Spleen (tissue), 13 donors: ENCODE measurements at places on chromosomes 13 and 19.

- no peak for DNase-seq
Observed at GRCh38 chr19:29499921-29500590, 25.7 kb upstream of the VSTM2B start.

- no peak for DNase-seq
Observed at GRCh38 chr13:72430923-72431322, 296.5 kb downstream of the MZT1 start.

DNA sequence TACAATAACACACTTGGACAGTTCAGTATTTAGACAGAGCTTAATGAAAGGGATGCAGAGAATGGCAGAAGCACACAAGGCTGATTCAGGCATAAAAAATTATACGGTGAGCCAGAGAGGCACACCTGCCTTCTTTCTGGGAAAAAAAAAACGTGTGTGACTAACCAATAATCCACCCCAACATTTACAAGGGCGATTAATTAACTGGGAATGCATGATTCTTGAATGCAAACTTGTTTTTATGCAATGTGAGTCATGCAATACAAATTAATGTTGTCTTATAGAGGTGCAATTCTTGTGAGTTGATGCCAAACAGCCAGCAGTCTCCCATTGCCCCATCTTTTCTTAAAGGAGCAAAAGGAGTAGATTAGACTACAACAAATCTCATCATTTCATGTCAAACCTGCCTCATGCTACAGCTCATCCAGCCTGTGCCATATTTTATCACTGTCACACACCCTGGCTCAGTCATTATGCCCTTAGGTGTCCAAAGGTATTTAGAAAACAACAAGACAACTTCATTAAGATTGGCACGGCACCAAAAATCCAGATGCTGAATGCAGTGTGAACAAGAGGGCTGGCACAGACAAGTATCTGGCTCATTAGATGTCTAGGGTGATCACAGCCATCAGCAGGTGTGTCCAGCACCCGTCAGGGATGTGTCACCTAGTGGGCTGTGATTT lies 721.1 kb downstream of the EFNB2 start:
- no peak for DNase-seq

DNA sequence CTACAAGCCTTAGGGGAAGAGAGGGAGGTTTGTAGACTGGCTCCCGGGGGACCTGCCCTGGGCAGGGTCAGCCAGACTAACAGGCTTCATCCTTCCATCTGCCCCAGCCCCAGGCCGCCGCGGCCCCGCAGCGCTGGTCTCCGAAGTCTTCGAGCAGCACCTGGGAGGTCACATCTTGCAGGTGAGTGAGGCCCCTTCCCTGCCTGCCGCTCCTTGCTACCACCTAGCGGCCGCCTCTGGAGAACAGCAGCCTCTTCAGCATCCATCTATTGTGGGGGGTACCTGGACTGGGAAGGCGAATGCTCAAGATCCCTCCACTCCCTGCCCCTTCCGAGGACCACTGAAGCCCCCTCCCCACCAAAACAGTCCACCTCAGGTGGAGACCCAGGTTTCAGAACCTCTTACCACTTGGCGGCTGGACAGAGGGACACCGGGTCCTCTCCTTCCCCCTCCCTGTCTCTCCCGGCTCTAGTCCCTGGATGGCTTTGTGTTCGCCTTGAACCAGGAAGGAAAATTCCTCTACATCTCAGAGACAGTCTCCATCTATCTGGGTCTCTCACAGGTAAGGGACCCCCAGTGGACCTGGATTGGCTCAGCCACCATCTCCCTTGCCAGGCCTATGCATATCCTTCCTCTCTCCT lies 12.7 kb downstream of the NPAS1 start:
- DNase-seq: peak; percentile 86
